Jurkat, Clone E6-1 (cell line): ENCODE measurements at places on chromosomes 3 and 15.

DNA sequence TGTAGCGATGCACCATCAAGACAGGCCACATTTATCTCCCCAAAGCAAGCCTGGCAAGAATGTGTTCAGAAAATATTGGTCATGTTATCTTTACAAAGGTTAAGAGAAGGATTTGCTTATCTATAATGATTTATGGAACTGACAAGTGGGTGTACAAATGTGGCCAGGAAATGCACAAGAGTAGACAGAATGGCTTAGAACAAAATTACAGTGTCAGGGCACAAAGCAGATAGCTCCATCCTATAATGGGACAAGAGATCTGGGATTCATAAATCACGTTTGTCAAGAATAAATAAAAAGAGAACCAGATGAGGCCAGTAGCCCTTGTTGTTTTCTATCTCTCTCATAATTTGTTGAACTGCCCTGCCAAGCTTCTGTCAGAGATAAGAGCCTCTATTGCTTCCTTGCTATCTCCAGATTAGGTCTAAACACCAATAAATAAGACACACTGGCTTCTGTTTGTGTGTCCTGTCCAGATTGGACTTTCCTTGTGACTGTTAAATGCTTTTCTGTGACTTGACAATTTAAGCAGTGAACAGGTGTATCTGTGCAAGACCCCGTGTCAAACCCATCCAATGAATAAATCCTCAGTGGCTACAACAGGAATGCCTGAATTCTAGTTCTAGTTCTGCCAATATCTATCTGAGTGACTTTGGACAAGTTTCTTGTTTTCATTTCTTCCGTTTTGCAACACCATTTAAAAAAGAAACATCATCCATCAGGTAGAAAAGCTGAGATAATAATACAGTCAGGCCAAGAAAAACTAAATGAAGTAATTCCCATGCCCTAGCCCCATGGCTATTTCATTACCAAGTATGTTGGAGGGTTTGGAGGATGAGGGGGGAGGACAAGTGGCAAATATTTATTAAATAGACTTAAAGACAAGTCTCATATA, 157.2 kb downstream of the DCLK3 start:
- no peak for DNase-seq

GRCh38 chr3:11204697-11205348, 50.5 kb downstream of the HRH1 start:
- no peak for DNase-seq

DNA sequence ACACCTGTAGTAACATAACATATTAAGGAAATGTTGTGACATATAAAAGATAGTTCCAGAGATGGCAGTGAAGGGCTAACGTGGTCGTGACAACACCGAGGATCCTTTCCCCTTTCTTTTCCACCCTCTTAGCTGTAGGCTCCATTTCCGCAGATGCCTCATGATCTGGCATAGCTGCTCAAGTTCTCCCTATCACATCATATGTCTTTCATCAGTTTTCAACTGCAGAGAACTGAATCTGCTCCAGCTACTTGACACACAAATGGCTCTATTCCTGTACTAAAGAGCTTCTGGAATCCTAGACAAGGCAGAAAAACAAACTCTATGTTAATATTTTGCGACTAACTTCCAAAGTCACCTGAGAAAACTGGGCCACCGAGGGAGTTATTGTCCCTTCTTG, 275.0 kb upstream of the SLCO3A1 start:
- no peak for DNase-seq

GRCh38 chr3:30476368-30477084, 129.9 kb upstream of the TGFBR2 start:
- DNase-seq = no peak

DNA sequence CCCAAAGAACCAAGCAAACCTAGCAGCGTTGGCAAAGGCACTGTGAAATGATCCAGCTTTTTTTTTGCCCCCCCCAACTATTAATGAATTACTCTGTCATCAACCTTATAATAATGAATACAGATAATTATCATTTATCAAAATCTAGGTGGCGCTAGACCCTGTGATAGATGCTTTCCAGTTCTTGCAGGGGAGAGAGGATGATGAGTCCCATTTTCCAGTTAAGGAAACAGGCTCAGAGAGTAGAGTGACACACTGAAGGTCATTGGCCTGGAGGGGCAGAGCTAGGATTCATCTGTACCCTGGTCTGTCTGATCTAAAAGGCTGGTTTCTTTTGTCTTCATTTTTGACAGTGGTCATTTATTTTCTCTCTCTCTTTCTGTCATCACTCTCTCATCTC, 5.0 kb downstream of the ACOX2 start:
- no peak for DNase-seq

GRCh38 chr3:100151024-100151707, 36.9 kb upstream of the FILIP1L start:
- DNase-seq = no peak

GRCh38 chr3:175325440-175325839, 466.3 kb downstream of the NAALADL2 start:
- no peak for DNase-seq

- no peak for DNase-seq
Observed at GRCh38 chr3:38276081-38276916, 5.8 kb upstream of the SLC22A14 start.

DNA sequence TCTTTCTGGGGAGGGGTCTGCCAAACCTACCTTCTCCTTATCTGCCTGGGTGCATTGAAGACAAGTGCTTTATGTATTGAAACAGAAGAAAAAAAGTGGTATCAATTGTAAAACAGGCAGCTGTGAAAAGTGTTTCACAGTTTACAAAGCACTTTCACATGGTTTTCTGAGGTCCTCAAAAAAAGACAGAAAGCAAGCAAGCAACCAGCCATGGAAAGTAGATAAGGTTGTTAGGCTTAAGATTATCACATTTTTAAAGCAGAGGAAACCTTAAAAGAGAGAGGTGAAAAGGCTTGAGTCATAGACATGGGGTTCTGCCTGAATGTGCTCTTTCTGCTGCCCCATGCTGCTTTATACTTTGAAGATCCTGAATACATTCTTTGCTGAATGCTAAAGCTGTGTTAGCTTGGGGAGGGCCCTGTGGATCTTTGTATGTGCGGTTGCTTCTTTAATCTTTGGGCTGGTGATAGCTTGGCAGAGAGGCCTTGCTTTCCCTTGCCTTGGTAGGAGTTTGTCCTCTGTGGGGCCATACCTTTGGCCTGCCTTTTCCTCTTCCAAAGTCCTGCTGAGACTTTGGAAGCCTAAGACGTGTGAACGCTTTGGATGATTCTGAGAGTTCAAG, 2.6 kb downstream of the SMAD3 start:
- DNase-seq = peak; percentile 48
